Stimulated activated CD8-positive, alpha-beta memory T cell treated with anti-CD3 and anti-CD28 coated beads, Interleukin-15, amount 100 ng/mL, for 4 hours (primary cell): ENCODE measurements at places on chromosomes 11 and 22.
A peak's percentile ranks its signal among the peaks of the same experiment; 100 is the strongest.

DNA sequence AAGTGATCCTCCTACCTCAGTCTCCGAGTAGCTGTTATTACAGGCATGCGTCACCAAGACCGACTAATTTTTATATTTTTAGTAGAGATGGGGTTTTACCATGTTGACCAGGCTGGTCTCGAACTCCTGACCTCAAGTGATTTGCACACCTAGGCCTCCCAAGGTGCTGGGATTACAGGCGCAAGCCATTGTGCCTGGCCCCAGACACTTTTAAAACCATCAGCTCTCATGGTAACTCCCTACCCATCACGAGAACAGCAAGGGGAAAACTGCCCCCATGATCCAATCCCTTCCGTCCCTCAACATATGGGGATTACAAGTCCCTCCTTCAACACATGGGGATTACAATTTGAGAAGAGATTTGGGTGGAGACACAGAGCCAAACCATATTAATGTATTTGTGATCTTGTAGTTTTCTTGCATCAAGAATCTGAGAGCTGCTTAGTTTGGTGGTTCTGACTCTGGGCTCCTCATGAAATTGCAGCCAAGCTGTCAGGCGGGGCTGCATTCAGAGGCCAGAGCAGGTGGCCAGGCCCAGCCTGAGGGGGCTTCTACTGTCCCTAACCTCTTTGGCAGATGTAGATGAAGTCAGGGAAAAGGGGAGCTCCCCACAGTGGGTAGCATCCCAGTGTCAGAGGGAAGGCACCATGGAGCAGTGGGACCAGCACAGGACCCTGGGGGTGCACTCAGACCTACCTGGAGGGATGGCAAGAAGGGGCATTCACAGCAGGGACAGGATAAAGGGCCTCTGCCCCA, 31.2 kb upstream of the PRAME start:
- DNase-seq: no peak

DNA sequence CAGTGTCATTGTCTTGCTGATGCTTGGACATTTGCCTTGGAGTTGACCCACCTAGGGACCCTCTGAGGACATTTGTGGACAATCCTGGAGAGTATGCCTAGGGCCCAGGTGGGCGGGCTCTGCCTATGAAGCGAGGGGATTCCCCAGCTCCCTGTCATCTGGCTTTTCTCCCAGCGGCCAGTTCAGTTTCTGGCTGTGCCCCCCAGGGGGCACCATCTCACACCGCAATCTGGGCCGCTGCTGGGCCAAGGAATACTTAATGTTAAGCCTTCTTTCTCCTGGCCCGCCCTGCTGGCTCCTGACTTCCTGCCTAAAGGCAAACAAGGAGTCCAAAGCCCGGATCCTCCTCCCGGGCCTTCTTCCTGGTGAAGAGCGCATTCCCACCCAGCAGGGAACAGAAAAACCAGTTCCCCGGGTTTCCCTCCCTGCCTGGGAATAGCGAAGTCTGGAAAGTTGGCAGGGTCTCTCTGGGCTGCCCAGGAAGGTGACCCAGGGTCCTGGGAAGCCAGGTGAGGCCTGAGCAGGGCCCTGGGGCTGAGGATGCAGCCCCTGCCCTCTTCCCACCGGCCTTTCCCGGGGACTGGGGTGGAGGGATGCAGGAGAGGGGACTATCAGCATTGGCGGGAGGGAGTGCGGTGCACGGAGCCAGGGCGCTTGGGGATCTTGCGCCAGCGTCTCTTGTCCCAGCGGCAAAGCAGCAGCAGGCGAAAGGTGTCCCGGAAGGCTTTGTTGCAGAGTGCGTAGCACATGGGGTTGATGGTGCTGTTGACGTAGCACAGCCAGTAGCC, 11.9 kb downstream of the CHRM1 start:
- DNase-seq: no peak

GRCh38 chr11:21369947-21370346, 700.6 kb downstream of the NELL1 start:
- no peak for DNase-seq

DNA sequence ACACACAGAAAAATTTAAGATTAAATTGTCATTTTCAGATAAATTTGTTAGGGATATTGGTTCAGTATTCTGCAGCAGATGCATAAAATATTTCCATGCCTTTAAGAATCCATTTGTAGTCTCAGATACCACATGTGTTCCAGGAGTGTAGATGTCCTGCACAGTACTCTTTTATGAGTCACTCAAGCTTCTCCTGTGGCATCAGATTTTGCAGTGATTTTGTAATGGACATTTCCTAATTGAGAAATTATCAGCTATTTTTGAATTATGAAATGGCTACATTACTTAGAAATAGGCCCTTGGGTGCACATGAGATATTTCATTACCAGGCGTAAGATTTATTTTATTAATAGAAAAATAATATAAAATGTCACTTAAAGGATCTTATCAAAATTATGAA, 18.9 kb downstream of the MMP3 start:
- no peak for DNase-seq

- DNase-seq: no peak
These were observed 160.1 kb downstream of the SWAP70 start for GRCh38 chr11:9823887-9824385.

GRCh38 chr11:7546324-7546791, 32.6 kb downstream of the PPFIBP2 start:
- DNase-seq: no peak

GRCh38 chr11:67493548-67494370, 10.9 kb downstream of the AIP start:
- DNase-seq: no peak

GRCh38 chr11:46338988-46339666, 8.1 kb upstream of the DGKZ start:
- DNase-seq: no peak

GRCh38 chr22:19710769-19711106, 3.6 kb upstream of the SEPTIN5 start:
- no peak for DNase-seq

- DNase-seq: no peak
These were observed 15.8 kb downstream of the ACAT1 start for GRCh38 chr11:108137212-108137611.

DNA sequence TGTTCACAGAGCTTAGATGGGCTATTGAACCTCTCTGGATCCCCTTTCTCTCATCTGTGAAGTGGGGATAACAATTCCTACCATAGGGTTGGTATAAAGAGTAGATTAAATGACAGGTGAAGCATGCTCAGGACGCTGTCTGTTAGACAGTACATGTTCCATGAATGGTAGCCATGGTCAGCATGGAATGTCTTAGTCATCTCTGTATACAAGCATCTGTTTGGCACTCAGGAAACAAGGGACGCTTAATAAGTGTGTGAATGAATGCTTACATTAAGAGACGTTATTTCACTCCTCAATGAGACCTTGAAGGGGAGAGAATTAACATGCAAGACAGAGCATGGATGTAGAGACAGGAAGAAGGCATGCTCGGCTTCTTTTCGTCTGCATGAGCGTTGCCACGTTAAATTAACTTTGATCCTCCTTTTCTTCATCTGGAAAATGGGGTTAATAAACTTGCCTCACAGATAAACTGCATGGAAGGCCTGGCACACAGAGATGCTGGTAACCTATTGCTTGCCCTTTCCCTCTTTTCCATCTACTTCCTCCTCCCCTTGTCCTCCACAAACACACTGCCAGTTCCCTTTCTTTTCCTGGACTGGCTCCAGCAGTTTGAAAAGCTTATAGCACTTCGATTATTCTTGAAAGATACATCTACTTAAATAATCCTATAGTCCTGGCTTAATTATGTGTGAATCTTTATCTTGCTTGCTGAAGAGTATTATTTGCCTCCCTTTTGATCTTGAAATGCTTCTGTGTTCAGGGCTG, 267.2 kb upstream of the MTNR1B start:
- no peak for DNase-seq

GRCh38 chr11:30368394-30368793, 45.5 kb downstream of the ARL14EP start:
- no peak for DNase-seq

DNA sequence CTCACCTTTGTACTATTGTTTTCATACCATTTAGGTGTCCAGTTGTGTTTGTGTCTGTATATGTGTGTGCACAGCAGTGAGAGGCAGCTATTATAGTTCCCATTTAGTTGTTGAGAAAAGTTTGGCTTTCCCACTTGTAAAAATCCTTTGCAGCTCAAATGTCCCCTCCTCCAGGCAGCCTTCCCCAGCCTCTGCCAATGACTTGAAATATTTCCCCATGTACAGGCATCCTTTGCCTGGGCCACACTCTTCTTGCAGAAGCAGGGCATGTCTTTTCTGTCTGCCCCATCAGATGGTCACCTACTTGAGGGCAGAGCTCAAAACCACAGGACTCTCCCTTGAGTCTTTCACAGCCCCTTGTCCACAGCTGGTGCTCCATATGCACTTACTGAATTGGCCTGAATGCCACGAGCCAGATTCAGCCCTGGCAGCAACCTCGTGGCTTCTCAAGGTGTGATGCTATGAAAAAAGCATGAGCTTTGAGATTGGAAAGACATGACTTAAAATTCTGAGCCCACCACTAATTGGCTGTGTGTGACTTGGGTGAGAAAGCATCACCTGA, 39.3 kb downstream of the MYEOV start:
- DNase-seq: no peak

GRCh38 chr11:95296165-95296564, 65.2 kb upstream of the SESN3 start:
- DNase-seq: no peak

- no peak for DNase-seq
These were observed 52.2 kb downstream of the CYTH4 start for GRCh38 chr22:37334461-37334858.

GRCh38 chr11:68302256-68302655, 10.1 kb upstream of the LRP5 start:
- no peak for DNase-seq

DNA sequence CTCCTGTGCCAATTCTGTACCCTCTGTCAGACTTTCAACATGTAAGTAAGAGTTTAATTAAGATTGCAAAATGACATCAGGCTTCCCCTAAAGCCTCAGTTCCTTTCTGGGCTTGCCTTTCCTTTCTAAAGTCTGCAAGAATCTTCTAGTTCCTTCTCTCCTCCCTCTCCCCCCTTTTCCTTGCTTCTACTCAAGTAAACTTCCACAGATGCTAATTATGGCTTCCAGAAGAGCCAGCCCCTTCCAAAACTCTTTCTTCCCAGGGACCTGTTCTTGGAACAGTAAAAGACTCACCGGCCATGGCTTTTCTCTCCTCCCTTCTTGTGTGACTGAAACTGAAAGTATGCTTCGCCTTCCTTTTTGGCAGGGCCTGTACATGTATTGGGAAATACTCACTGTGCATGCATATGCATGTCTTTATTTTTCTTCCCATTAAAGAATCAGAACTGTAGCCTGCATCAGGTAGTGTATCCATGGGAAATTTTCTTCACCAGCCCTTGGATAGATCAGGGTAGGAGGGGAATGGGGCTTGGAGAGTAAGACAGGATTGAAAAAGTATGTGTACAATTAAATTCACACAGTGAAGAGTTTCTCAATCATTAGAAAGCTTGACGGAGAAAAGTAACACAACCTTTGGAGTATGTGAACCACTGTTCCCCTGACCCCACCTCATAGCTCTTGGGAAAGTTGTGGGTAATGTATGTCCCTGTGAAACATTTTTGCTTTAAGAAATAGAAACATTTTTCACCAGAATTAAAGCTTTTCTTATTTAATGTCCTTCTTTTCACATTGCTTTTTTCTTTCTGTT, at the start of gene CASP1:
Gene CASP1 (minus strand): TSS at position 332 of the 808 bp plus-strand sequence. CDS start 31 bp downstream, at position 301.
- peak; percentile 6 for DNase-seq

DNA sequence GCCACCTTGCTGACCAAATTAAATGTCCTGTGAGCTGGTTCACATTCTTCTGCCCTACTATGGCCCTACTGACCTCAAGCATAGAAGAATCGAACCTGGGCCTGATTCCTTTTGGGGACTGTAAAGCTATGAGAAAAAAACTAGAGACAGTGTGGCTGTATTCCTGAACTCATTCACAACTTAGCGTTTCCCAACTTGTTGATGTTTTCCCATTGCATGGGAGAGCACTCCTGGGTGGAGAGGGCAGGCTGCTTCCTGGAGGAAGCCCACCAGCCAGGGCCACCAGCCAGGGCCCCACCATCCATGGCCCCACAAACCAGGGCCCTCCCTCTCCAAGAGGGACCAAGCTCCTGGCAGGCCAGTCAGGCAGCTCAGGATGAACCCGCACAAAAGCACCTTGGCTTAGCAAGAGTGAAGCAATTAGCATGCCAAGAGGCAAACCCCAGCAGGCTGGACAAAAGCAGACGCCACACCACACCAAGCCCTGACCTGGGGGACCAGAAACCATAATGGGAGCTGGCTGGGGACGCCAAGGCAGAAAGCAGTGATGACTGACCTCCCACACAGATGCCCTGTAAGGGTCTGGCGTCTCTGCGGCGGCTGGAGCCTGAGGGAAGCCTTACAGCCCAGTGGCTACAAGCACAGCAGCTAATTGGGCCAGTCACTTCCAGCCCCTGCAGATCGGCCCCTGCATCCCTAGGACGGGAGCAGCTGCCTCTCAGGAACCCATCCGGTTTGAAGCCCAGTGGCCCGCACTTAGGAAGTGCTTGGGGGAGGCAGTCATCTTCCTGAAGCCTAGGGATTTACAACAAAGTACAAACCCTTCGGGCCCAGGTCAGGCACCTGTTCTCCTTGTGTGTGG, 2.1 kb downstream of the CERK start:
- DNase-seq: no peak

DNA sequence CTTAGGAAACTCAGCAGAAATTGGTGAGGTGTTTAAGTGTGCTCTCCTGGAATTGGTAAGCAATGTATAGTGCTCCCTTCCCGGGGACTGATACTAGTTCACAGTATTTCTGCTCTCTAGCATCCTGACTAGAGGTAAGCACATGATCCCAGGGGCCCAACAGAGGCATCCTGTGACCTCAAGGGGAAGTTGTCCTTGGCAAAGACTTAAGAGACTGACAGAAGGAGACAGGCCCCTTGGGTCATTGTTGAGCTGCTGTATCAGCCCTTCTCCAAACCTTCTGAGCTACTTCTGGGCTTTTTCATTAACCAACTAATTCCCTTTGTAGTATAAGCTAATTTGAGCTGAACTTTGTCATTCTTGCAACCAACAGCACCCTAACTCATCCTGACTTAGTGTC, 4.3 kb upstream of the TBC1D22A start:
- DNase-seq: no peak

DNA sequence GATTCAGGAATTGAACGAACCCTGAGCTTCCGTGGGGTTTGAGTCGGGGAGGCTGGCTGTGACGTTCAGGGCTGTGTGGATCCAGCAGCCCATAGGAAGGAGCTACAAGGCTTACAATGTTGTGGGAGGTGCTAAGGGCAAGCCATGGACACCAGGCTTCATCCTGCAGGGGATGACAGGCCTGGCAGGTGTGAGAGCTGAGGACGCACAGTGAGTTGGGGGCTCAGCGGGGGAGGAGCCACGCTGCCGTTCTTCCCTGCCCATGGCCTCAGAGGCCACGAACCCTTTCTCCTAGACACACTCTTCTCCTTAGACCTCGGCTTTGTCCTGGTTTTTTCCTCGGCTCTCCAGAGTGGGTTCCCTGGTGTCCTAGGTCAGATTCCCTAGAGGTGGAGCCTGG, 113.3 kb upstream of the SLC22A12 start:
- DNase-seq: no peak

- no peak for DNase-seq
These were observed 21.8 kb downstream of the DHCR7 start for GRCh38 chr11:71426413-71426812.
